ENCODE measurements at places on chromosomes 7 and 10.

GRCh38 chr7:4871056-4871680, 9.3 kb upstream of the PAPOLB start:
- no peak for DNase-seq

GRCh38 chr10:89795840-89796239, 94.5 kb downstream of the KIF20B start:
- DNase-seq, result no peak

- DNase-seq, result no peak
Observed at GRCh38 chr7:113122744-113123143, 4.4 kb upstream of the SMIM30 start.

DNA sequence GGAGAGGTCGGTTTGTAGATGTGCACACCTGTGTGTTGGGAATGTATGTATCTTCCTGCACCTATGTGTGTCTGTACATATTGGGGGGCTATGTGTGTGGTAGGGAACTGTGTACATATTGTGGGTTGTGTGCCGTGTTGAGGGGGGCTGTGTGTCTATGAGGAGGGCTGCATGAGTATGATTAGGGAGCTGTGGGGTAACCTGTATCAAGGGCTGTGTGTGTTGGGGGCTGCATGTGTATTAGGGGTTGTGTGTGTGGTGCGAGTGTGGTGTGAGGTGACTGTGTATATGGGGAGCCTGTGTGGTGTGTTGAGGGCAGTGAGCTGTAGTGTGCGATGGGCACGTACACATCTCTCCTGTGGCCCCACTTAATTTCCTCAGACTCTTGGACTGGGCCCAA, 22.2 kb upstream of the PAX2 start:
- DNase-seq, result no peak

- DNase-seq, result no peak
Observed at GRCh38 chr10:17115683-17116082, 13.9 kb downstream of the CUBN start.

GRCh38 chr7:105126436-105126975, 112.5 kb downstream of the KMT2E start:
- no peak for DNase-seq

- no peak for DNase-seq
Observed at GRCh38 chr7:74373536-74373935, 80.2 kb upstream of the GTF2IRD1 start.

GRCh38 chr7:2843711-2844152, 376 bp downstream of the GNA12 start:
- DNase-seq, result no peak

DNA sequence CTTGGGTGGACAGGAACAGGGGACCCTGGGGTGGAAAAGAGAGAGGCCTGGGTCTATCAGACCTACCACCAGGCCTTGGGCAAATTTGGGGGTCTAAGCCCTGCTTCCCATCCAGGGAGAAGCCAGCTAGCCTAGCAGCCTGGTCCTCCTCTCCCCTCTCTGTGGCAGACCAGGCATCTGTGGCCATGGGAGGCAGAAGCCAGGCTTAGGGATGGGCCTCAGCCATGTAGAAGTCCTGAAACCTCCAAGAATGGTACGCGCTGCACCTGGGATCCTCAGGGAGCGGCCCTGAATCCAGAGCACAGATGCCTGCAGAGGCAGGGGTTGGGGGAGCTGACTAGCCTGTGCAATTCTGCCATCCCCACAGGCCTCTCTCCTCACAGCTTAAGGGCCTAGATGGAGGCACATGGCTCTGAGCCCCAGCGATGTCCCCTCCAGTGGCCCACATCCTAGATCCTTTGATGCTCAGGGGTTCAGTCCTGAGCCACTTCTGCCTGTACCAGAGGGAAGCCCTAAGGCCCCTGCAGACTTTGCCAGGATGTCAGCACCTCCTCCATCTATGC, 21.2 kb downstream of the GRID1 start:
- DNase-seq, result no peak

DNA sequence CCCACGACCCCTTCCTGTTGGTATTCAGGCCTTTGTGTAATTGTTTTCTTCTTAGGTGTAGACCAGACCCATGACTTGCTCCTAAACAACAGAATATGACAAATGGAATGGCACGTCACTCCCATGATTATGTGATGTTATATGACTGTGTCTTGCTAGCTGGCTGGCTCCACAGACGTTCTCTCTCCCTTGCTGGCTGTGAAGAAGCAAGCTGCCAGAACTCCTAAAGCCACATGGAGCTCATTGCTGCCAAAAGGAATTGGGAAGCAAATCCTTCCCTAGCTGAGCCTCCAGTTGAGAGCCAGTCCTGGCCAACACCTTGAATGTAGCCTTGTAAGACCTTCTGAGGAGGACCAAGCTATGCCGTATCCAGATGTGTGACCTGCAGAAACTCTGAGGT, 74.2 kb downstream of the RAB18 start:
- no peak for DNase-seq

DNA sequence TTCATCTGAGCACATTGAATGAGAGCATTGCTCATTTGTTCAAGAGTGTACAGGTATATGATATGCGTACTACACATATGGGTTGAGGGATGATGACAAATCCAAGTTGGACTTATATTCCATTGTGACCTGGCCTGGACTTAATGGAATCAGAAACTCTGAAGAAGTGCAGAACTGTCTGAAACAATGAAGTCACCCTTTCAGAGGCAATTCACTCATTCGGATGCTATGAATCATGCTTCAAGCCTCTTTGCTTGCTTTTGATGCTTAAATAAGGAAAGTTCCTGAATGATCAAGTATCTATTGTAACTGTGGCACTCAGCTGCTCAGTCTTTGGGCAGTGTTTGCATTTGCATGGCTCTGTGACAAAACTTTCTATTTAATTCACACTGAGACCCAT, 93.4 kb downstream of the ZNF365 start:
- no peak for DNase-seq

DNA sequence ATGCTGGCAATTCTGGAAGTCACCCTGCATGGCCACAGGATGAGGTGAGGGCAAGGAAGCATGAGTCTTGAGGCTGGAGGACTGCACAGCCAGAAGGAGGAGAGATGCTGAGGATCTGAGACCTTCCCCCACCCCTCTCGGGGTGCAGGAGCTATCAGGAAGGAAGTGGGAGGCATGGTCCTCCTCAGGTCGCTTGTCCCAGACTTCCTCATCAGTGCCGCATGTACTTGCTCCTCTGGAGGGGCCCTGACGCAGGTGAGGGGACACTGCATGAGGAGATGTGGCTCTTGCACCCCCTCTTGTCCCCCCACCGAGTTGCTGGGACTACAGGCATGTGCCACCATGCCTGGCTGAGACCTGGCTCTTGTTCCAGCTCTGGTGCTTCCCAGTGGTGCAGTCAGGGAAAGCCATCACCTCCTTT, 5.7 kb upstream of the ZMIZ1 start:
- DNase-seq, result no peak

GRCh38 chr7:14125998-14126397, 136.5 kb upstream of the ETV1 start:
- no peak for DNase-seq

- DNase-seq, result peak; percentile 92
Observed at GRCh38 chr7:127585044-127585953, at the start of gene GCC1. Gene GCC1 (minus strand): TSS chr7:127585596. CDS start chr7:127585182, 414 bp downstream.

- peak; percentile 72 for DNase-seq
Observed at GRCh38 chr7:129780257-129780973, 168.9 kb downstream of the NRF1 start.

DNA sequence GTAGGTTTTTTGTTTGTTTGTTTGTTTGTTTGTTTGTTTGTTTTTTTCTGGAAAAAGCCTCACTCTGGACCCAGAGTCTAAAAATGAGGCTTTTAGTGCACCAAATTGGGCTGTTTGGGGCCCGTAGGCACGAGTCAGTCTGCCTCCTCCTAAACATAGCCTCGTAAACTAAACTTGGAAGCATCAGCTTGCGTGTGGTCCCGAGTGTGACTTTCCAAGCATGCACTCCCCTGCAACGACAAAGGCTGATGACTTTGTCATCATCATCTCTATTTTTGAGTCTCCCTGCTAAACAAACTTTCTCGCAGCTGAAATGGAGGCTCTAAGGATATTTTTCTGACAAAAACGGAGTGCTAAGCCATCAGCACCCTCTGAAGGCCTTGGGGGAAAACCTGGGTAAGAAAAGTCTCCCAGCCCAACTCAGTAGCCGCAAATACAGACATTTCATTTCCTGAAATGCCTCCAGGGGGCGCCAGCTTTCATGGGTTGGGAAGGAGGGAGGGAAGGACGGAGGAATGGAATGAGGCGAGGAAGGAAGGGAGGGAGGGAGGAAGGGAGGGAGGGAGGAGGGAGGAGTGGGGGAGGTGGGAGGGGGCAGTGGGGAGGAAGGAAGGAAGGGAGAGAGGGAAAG, 245.9 kb downstream of the KCNMA1 start:
- DNase-seq, result peak; percentile 37

GRCh38 chr10:85145966-85146365, 817.6 kb downstream of the CCSER2 start:
- no peak for DNase-seq
